Type B pancreatic cell (in vitro differentiated cells): ENCODE measurements at places on chromosomes 2 and 18. TPM values are rescaled to one million over a fixed set of nuclear protein-coding genes. Genes with fewer than 3 reads are reported as not detected.

DNA sequence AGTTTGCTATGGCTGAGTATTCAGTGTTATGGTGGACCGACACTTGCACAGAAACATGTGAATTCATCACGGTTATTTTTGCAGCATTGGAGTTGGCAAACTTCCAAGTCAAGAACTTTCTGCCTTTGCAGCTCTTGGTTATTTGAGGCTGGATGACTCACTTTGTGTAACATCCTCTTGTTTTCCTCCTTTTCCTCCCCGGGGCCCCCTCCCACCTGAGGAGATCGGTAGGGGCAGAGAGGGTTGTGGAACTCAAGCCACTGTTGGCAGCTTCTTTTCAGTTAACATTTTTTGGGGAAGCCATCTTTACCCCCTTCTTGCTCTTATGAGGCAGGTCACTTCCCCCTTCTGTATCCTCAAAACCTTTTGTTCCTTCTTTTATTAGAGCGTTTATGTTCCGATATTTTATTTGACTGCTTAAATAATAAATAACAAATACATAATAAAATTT, 48.6 kb downstream of the DDX1 start:
- peaks cover 30% of the 10 kb centered on the region for H3K4me1 ChIP-seq
- no peaks in the 10 kb centered on the region for H3K27me3 ChIP-seq
- no peak for DNase-seq
- no peak overlapping the region for H3K27ac ChIP-seq

MAPRE3 gene
- 13.5 and 14.4 TPM in 2 replicates for total RNA-seq

- H3K4me1 ChIP-seq, result peaks cover 22% of the 10 kb centered on the region
- peaks cover 8% of the 10 kb centered on the region for H3K27me3 ChIP-seq
- no peak overlapping the region for H3K27ac ChIP-seq
- H3K4me3 ChIP-seq, result no peak overlapping the region
These were observed 51.9 kb downstream of the SLC14A2 start for GRCh38 chr18:45667056-45667736.

DNA sequence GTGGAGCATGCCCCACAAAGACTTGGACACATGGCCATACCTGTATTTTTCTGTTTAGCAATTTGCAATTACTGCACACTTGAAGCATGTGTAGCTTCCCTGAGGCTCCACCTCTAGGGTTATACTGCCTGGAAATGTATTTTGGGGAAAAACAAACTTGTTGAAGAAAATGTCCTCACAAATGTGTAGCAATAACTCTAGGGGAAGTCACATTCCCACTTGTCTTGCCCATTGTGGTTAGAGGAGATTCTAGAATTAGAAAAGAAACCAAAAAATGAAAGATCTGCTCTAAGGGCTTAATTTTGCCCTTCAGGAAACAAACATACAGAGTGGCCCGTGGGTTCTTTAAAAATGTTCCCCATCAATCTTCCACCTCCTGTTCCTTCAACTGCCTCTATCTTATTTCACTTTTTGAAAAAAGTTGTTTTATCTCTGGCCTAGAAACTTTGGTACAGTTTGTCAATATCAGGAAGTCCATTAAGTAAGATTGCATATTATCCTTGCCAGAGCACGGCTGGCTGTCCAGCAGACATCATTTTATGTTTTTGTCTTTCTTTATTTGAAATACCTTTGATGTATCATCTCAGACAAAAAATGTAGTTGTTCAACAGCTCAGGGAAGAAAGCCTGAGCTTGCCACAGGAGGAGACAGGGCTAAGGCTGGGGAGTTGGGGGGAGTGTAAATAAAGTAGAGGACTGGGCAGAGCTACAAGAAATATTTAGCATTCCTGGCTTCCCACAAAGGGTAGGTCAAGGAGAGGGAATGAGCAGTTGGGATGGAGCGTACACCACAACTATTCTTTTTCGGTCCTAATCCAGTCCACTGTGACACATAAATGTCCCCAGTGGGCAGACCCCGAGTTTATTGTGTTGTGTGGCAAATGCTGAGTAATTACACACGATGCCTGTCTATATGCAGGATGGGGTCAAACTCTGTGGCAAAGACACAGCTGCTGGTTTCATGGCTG, 96.8 kb upstream of the CDC42EP3 start:
- peak overlapping the region; percentile 36 for H3K4me3 ChIP-seq
- peak overlapping the region; percentile 58 for H3K27ac ChIP-seq
- H3K27me3 ChIP-seq, result no peaks in the 10 kb centered on the region

ZNF2 gene
- 4.2 and 6.2 TPM in 2 replicates for total RNA-seq

DNA sequence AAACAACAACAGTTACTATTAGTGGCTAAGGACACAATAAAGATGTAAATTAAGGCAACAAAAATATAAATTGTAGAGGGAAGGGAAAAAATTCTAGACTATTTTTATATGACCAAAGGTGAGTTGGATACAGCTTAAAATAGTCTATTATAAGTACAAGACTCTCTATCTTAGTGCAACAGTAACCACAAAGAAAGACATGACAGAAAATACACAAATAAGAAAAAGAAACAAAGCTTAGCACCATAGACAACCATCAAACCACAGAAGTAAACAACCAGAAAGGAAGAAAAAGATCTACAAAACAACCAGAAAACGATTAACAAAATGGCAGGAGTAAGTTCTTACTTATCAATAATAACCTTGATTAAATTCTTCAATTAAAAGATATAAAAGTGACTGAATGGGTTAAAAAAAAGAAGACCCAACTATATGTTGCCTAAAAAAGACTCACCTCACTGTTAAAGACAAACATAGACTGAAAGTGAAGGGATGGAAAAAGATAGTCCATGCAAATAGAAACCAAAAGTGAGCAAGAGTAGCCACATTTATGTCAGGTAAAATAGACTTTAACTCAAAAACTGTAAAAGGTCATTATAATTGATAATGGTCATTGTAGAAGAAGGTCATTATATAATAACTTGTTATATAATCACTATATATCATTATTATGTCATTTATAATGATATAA, 62.5 kb downstream of the USP40 start:
- H3K27ac ChIP-seq, result no peak overlapping the region
- no peak for DNase-seq
- H3K36me3 ChIP-seq, result peaks cover 58% of the 10 kb centered on the region
- H3K4me3 ChIP-seq, result no peak overlapping the region
- no peaks in the 10 kb centered on the region for H3K4me1 ChIP-seq

GPBAR1 gene
- 2.1 and 5.7 TPM in 2 replicates for total RNA-seq

DNA sequence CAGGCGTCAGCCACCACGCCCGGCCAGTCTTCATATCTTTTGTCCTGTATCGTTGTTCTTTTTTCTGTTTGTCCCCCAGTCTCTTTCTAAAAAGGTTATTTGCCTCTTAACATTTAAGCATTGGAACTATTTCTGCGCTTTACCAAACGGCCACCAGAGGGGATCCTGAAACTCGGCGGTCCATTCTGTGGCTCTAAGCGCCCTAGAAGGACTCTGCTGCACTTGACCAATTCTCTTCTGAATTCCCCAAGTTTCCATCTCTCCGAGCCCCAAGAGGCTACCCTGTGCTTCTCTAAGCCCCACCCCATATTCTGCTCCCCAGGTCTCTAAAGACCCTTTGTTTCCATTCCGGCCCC, 33.1 kb upstream of the REG3G start:
- H3K27me3 ChIP-seq, result peaks cover 44% of the 10 kb centered on the region
- DNase-seq, result no peak
- peaks cover 8% of the 10 kb centered on the region for H3K4me1 ChIP-seq
- H3K36me3 ChIP-seq, result peaks cover 7% of the 10 kb centered on the region

DNA sequence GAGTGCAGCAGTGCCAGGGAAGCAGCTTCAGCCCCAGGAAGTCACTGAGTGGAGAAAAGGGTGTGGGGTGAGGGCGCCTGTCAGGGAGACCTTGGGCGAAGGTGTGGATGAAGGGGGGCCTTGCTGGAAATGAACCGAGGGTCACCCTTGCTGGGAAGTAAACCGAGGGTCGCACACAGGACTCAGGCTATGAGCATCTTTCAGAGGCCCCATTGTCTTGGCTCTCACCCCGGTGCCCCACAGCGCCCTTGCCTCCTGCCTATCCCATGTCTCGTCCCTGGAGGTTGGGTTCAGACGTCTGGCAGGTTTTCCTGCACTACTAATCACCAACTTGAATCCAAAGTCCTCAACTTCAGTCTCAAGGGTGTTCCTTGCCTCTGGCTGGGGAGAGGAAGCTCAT, 122.8 kb upstream of the PXDN start:
- no peak overlapping the region for H3K4me3 ChIP-seq
- no peak overlapping the region for H3K27ac ChIP-seq
- no peak for DNase-seq
- H3K4me1 ChIP-seq, result peaks cover 12% of the 10 kb centered on the region

DNA sequence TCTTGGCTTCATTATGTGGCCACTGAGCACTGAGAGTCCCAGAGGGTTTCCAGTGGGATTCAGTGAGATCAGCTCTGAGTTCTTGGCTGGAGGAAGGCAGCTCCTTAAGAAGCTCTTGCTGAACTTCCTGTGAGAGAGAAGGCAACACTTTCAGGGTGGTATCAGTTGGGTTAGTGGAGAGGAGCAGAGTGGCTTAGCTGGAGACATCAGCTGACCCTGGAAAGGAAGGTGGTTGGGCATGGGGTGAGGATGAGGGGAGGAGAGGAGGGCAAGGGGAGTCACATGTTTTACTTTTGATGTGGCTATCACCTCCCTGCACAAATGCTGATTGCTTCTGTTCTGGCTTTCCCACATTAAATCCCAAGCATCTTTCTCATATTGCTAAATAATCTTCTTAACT, 95.1 kb downstream of the ACOXL start:
- no peak overlapping the region for H3K4me3 ChIP-seq
- DNase-seq, result no peak
- no peak overlapping the region for H3K27ac ChIP-seq
- H3K4me1 ChIP-seq, result no peaks in the 10 kb centered on the region

DNA sequence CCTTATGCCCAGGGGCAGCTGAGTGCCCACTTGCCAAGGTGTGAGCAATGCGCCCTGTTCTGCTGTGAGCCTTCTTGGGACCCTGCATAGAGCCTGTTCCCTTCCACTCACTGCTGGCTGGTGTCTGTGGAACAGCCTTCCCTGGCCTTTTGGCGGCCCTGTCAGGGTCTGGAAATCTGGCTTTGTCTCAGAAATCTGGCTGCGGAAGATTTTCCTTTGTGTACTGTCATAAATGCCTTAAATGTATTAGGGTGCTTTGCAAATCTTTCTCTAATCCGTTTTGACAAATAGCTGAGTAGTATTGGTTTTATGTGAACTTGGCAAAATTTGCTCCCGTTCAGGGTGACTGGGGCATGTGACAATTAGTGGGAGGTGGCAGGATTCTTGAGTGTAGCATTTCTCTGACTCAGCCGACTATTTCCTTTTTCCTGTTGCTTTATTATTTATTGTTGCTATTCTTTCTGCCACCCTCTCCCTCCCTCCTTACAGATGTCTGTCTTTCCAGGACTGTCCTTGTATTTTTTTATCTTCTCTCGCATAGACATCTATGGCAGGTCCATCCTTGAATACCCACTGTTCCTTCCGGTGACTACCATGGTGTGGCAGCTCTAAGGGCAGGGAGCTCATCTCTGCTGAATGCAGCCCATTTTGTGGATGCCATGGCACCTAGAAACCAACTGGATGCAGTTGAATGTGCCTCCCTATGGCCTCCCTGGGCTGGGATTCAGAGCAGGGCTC, 41.8 kb downstream of the LDLRAD4 start:
- H3K27me3 ChIP-seq, result peaks cover 60% of the 10 kb centered on the region
- DNase-seq, result no peak
- peaks cover 24% of the 10 kb centered on the region for H3K4me1 ChIP-seq
- H3K36me3 ChIP-seq, result no peaks in the 10 kb centered on the region
- no peak overlapping the region for H3K27ac ChIP-seq

DNA sequence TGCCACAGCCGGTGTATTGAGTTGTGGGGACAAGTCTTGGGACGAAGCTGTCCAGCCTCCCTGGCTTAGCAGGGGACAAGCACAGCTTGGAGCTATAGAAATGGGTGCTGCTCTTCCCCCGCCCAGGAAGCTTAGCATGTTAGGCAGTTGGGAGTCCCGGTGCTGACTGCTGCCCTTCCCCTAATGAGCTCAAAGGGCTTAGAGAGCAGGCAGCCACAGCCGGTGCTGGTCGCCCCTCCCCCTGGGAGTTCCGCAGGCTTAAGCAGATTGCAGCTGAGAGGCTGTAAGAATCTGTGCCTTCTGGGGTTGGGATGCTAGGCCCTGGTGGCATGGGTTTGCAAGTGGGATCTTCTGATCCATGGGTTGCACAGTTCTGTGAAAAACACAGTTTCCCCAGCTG, 237.3 kb downstream of the DCDC2C start:
- H3K27ac ChIP-seq, result no peak overlapping the region
- no peaks in the 10 kb centered on the region for H3K4me1 ChIP-seq
- no peak overlapping the region for H3K4me3 ChIP-seq
- H3K27me3 ChIP-seq, result peaks cover 7% of the 10 kb centered on the region
- no peak for DNase-seq
